ENCODE measurements at places on chromosomes 2 and 18.

- no peak for DNase-seq
These were observed 96.3 kb upstream of the ASB18 start for GRCh38 chr2:236360496-236360895.

GRCh38 chr2:168935810-168936581 is 34.9 kb downstream of the G6PC2 start:
- peak; percentile 69 for DNase-seq

DNA sequence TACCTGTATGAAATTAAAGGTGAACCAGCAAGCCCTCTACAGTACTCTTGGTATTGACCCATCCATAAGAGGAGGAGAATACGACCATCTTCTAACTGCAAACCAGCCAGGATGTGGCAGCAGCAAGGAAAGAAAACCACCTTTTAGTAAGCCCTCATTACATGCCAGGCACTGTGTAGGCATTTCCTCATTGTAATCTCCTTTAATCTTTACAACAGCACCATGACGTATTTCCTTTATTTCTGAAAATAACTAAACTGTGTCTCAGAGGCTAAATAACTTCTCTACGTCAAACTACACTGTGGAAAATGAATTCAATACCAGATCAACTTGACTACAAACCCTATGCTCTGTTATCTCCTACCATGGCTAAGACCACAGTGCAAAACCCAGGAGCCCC is 18.2 kb downstream of the WDR35 start:
- no peak for DNase-seq

- DNase-seq = peak; percentile 75
These were observed at the start of gene TMEM17 for GRCh38 chr2:62505750-62506420. Gene TMEM17 (minus strand): TSS chr2:62506195. CDS start chr2:62506129, 66 bp downstream.

DNA sequence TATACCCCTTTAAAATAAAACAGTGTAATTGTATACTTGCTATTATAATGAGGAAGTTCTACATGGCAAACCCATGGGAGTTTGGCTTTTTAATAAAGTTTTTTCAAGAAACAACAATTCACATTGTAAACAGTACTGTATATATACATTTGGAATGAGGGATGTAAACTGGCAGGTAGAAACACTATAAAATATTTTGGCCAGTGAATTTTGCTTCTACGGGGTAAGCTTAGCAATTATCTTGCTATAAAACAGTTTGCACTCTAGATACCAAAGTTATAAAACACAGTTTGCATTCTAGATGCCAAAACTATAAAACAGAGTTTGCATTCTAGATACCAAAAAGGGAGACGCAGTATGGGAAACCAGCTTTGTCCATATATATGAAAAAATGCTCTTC is 16.6 kb downstream of the THUMPD2 start:
- DNase-seq = no peak

DNA sequence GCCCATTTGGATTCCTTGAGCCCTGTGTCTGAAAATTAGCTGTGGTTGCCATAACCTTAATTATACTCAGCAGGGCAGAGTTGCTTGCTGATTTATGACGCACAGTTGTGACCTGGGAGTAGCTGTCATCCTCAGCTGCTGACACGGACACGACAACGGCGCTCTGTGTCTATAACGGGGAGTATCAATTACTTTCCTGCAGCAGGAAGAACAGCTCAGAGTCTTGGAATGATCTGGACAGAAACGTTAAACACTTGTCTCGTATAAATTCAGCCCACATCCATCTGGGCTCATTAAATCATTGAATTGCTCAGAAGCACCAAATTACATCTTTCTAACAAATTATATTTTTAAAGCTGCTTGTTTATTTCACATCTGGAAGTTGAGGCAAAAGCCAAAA is 116.3 kb downstream of the SEPTIN10 start:
- no peak for DNase-seq

DNA sequence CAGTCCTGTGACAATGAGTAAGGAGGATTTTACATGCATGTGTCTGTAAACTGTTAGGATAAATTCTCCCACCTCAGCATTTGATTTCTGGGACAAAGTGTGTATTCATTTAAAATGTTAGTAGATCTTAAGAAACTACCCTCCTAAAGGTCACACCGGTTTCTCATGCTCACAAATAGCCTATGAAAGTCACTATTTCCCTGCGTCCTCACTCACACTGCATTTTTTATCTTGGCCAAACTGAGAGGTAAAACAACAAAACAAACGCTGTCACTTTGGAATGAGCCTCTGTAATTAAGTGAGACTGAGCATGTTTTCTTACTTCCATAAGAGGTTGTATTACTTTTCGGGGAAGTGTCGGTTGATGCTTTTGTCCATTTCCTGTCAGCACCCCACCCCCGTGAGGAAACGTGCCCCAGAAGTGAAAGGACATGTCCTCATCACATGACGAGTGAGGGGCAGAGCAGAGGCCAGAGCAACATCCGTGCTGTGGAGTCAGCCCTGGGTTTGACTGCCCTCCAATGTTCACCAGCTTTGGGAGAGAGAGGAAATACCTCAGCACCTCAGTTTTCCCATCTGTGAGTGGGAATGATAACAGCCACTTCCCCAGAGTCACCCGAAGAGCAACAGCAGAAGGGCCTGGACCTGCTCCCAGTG is 3.1 kb downstream of the GYPC start:
- no peak for DNase-seq

GRCh38 chr18:73752965-73753364 is 394.7 kb downstream of the FBXO15 start:
- DNase-seq = peak; percentile 53

DNA sequence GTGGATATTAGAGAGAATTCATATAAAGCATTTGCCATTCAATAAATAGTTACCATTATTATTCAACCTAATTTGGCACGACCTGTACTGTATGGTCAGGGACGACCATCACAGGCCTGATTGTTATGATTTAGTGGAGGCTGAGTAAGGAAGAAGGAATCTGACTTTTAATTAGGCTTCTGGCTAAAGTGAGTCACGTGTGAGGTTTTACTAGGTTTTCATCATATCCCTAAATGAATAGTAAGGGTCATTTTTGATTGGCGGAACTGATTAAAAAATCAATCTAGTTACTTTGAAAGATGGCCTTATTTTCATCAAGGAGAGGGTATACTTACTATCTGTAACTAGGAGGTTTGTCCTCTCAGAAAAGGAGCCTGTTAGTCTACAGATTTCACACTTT is 143.4 kb downstream of the ADCYAP1 start:
- DNase-seq = peak; percentile 4

- no peak for DNase-seq
These were observed 35.9 kb downstream of the C1QL2 start for GRCh38 chr2:119122663-119123062.

GRCh38 chr2:58527647-58528046 is 286.5 kb upstream of the FANCL start:
- DNase-seq = no peak

- DNase-seq = peak; percentile 86
These were observed at the start of gene ACKR3 for GRCh38 chr2:236569573-236569973. Gene ACKR3 (plus strand): TSS chr2:236569825. CDS start chr2:236580466, 10,641 bp downstream.

GRCh38 chr18:29779096-29779495 is 1263.4 kb downstream of the DSC3 start:
- no peak for DNase-seq

DNA sequence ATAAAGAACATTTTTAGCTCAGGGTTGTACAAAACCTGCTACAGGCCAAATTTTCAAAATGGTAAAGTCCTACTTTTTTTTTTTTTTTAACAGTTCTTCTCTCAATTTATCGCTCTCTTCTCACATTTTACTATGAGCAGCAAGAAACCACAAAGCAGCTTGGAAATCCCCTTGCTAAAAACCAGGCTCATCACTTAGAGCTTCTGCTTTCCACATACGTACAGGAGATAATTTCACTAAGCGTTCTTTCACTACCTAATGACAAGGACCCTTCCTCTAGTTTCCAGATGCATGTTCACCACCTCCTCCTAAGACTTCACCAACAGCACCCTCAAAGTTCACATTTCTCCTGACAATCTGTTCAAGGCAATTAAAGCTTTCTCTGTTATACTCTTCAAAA is 294.9 kb upstream of the CYRIA start:
- no peak for DNase-seq

DNA sequence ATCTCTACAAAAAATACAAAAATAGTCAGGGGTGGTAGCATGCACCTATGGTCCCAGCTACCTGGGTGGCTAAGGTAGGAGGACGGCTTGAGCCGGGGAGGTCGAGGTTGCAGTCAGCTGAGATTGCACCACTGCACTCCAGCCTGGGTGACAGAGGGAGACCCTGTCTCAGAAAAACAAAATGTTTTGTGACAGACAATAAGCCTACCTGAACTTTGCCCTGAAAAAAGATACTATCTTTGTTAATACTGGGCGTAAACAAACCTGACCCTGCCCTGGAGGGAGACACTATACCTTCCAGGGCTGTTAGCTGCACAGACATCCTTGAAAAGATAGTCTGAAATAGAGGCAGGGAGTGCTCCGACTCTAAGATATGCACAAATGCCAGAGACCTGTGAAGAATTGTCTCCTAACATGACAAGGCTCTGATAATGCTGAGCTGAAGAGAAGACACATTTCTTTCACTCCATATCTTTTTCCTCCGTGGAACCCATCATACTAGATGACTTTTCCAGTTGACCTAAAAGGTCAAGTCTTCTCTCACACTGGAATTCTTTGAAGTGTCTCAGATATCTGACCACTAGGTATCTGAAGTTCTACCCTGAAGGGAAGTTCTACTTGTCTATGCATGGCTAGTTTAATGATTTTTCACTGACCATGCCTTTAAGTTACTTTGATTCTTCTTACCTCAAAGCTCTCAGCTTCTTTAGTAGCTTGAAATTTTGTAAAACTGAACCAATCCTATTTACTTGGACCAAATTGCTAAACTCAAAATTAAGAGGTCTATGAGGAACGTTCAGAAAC is 20.9 kb upstream of the HK2 start:
- no peak for DNase-seq

- DNase-seq = peak; percentile 20
These were observed 94.7 kb upstream of the CDC42EP3 start for GRCh38 chr2:37766106-37766505.

GRCh38 chr2:230244211-230244610 is 18.7 kb downstream of the SP140 start:
- peak; percentile 49 for DNase-seq

DNA sequence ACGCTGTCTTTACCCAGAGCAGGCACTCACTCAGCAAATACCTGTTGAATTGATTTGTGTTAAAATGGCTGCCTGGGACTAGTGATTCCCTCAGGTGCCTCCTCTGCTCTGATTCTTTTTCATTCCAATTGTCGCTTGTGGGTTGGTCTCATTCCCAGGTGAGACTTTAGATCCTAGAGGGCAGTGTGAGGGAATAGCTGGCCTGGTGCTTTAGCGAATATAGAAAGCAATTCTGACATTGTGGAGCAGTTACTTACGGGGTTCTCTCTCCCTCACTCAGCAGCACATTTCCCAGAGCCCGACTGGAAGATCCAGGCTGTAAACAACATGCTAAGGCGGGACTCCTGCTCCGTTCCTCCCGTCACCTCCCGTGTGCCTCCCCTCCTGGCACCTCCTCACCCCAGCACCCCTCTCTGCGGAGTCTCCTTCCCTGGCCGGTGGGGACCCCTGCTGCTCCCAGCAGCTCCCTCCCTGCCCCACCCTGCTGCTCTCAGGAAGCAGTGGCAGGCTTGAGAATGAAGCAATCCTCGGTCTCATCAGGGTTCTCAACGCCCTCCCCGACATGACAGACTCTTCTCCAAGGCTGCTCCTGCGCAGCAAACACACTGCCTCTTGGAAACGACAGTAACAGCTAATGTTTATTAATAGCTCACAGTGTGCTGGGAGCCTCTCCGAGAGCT is 26.9 kb downstream of the CELF4 start:
- no peak for DNase-seq

GRCh38 chr2:45637440-45637839 is 14.0 kb upstream of the PRKCE start:
- peak; percentile 75 for DNase-seq

DNA sequence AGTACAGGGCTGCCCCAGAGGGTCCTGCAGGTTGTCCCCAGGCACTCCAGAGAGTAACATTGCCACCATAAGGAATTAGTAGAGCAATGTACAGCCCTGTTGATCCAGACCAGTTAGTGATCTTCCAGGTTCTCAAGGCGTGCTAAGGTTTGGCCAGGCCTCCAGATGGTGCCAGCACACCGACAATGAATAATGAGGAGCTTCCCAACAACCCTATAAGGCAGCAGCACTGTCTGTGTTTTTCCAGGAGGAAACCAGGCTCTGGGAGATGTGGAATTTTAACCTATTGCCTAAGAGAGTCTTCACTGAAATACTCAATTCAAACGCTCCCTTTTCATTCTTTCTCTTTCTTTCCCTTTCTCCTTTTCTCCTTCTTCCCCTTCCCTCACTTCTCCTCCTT is 122.1 kb downstream of the MGAT5 start:
- peak; percentile 39 for DNase-seq

- DNase-seq = no peak
These were observed 14.1 kb downstream of the ZNF516 start for GRCh38 chr18:76480913-76481312.

DNA sequence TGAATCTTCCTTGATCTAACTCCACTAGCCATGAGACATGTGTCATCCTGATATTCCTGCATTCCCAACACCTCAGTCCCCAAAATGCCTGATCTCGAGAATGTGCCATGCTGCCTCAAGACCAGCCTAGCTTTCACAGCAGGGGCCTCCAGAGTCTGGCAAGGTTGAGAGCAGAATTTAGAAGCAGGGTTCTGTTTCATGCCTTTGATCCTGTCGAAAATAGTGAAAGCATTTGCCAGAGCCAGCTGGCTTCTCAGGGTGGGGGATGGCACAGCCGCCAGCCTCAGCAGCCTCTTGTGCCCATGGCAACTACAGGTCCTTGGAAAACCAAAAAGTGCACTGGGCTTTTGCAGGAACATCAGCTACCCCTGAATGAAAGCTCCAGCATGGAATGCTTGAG is 143.5 kb downstream of the RTN4 start:
- no peak for DNase-seq

DNA sequence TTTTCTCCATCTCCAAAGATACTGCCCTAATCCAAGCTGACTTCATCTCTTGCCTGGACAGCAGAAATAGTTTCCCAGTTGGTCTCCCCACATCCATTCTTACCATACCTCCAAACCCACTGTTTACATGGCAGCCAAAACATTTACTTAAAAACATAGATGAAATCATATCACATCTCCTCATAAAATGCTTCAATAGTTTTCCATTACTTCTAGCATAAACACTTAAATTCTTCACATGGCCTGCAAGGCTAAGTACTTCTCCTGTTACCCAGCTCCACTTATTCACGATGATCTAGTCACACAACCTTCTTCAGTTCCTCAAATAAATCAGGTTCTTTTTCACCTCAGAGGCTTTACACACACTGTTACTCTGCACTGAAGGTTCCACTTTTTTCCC is 185.8 kb upstream of the ACVR2A start:
- DNase-seq = no peak

DNA sequence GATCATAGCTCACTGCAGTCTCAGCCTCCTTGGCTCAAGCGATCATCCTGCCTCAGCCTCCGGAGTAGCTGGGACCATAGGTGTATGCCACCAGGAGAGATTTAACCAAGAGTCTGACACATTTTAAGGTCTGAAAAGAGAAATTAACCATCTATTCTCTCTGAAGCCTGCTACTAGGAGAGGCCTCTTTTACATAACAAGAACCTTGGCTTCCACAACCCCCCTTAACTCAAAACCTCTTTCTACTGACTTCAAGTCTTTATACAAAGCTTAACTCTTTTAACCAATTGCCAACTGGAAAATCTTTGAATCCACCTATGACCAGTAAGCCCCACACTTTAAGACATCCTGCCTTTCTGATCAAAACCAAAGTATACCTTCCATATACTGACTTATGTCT is 279.9 kb upstream of the CELF4 start:
- no peak for DNase-seq

- no peak for DNase-seq
These were observed 93.2 kb downstream of the MC4R start for GRCh38 chr18:60279391-60279790.
